ENCODE measurements at places on chromosomes 3 and 15.

- DNase-seq: no peak
These were observed 554.2 kb upstream of the KCNMB2 start for GRCh38 chr3:177982034-177982433.

- DNase-seq: no peak
These were observed 542.4 kb downstream of the UNC13C start for GRCh38 chr15:54520616-54521015.

- no peak for DNase-seq
These were observed 9.5 kb downstream of the MAPK6 start for GRCh38 chr15:52028431-52029093.

DNA sequence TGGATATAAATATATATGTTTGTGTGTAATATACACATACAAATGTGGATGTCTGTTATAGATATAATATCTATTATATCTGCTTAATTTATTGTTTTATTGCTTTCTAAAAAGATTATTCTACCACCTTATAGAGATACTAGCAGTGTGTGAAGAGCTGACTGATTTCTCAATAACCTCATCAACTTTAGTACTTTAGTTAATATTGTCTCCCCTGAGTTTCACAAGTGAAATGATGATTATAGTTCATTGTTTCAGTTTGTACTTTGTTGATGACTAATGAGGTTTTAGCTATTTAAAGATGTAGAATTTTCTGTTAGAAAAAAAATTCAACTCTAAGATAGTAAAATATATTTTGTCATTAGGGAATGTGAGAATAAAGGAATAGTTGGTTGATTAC is 11.4 kb downstream of the RSRC1 start:
- DNase-seq: no peak

GRCh38 chr3:116849261-116849688 is 139.7 kb downstream of the TUSC7 start:
- no peak for DNase-seq

DNA sequence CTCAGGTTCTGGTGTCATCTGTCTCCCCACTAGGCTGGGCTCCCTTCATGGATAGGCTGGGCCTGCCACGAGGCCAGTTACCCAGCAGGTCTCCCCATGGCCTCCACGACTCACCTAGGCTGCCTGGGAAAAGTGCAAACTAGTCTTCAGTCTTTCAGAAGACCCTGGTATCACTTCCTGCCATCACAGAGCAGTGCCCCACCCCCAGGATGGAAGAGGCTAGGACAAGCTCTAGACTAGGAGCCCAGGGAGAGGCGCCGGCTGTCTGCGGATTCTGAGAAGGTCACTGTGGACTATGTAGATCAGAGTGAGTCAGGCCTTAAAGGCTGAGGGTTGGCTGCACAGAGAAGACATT is 63.7 kb downstream of the CORO2B start:
- no peak for DNase-seq

- no peak for DNase-seq
These were observed 276.5 kb downstream of the EDEM1 start for GRCh38 chr3:5463991-5464390.

GRCh38 chr15:26771578-26772153 is 1.2 kb downstream of the GABRB3 start:
- no peak for DNase-seq

GRCh38 chr3:61239871-61240270 is 11.4 kb downstream of the FHIT start:
- no peak for DNase-seq

GRCh38 chr3:101941318-101942040 is 92.2 kb downstream of the NFKBIZ start:
- DNase-seq: no peak

- DNase-seq: no peak
These were observed 113.4 kb downstream of the SRGAP3 start for GRCh38 chr3:9135930-9136525.

DNA sequence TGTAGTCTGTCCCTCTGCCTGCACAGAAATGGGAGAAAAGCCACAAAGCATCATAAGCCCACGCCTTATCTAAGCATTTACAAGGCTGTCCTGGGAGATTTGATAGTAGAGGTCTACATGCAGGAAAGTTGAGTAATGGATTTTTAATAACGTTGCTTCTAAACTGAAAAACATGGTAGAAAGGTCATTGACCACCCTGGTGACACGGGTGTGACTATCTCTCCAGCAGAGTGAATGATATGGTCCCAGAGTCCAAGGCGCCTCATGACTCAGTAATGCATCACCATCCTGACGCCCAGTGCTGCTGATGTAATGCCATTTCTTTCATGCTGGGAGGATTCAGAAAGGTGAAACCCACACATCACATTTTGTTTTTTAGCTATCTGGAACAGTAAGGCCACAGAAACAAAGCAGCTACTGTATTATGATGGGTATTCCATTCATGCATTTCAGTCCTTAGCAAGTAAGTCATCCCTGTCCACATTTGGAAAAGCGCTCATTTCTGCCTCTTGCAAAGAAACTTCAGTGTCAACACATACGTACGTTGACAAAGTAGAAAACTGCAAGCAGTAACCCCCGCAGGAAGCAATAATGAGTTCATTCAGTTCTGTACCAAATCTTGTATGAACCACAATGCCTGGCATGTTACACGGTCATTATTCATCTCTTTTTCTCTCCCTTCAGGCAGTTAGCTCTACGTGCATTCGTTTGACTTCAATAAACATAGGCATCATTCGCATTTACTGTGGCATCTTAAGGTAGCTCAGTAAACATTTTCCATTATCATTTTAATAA is 483.5 kb downstream of the GABRG3 start:
- DNase-seq: no peak

DNA sequence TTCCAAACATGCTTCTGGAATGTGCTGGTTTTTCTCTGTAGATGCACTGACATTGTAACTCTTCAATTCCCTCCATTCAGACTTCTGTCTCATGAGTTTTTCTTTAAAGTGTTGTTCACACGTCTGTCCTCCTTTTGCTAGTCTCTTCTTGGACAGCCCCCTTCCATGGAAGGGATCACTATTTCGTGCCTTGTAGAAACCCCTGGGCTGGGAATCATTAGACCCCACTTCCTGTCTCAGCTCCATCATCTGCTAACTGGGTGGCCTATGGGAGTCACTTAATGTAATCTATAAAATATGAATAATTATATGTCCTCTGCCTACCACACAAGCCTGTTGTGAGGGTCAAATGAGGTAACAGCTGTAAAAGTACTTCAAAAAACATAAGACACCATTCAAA is 110.6 kb downstream of the THSD4 start:
- DNase-seq: no peak

- DNase-seq: no peak
These were observed 49.1 kb upstream of the UTS2B start for GRCh38 chr3:191379446-191379845.

DNA sequence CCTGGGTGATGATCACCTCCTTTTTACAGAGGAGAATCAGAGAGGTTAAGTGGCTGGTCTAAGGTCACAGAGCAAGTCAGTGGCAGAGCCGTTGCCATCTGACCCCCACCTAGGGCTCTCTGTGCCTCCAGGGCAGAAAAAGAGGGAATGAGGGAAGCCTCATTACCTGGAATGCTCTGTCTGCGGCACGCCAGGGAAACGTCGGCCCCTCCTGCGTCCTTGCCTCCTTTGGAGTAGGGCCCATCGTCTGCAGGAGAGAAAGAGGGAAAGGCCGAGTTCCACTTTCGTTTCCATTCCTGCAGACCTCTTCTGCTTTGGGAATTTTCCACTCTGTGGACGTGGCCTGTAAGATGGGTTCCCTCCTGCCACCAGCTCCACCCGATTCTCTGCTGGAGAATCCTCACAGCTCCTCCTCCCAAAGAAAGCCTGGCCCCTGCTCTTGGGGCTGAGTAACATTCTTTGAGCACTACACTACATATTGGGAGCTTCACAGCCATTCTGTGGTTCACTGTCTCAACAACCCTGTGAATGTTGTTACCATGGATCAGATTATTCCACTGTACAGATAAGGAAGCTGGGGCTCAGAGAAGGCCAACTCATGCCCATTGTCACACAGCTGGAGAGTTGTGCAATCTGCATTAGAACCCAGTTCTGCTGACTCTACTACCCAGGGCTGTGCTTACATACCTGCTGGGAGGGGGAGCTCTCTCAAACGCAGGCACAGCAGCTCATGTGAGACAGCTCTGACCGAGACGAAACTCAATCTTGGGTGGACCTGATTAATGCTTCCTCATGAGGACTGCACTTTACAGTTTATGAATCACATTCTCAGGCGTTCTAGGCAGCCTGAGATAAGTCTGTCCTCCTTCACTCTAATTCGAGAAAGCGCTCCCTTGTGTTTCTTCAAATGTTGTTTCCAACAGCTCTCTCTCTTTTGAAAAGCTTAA is 14.2 kb downstream of the GRIP2 start:
- DNase-seq: no peak

- no peak for DNase-seq
These were observed 619.3 kb downstream of the SI start for GRCh38 chr3:164458986-164459385.

GRCh38 chr3:65873028-65873427 is 165.7 kb downstream of the MAGI1 start:
- no peak for DNase-seq

DNA sequence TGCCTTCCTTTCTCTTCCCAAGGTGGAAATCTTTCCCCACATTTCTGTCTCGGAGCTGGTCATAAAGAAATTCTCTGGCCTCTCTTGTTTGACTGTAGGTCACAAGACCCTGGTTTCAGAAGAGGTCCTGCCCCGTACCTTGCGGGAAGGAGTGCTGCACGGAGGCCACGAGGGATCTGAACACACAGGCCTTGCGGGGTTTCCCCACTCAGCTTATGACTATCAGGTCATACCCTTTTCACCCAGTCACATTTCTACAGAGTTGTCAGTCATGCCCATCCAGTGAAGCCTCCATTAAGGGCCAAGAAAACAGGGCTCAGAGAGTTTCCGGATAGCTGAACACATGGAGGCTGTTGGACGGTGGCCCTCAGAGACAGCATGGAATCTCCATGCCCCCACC is 54.7 kb upstream of the ATP13A3 start:
- DNase-seq: no peak

GRCh38 chr3:186219211-186219638 is 110.3 kb upstream of the ETV5 start:
- DNase-seq: no peak

- DNase-seq: no peak
These were observed 218.1 kb downstream of the ADAMTSL3 start for GRCh38 chr15:83871808-83872559.

DNA sequence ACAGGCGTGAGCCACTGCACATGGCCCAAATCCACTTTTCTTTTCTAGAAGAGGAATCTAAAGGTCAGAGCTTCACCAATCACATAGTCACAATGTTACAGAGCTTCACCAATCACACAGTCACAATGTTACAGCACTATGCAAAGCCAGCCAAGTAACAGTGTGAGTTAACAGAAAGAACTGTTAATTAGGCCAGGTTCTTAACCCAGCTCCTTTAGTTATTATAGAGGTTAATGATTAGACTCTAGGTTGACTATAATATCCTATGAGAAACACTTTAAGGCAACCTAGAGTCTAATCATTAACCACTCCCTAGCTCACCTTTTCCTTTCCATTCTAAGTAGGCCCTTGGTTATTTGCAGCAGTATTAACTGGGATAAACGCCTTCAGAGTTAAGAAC is 54.0 kb downstream of the TASOR start:
- DNase-seq: no peak

GRCh38 chr3:18446149-18446825 is 21.1 kb upstream of the SATB1 start:
- no peak for DNase-seq

GRCh38 chr3:56801662-56802377 is at the start of gene ARHGEF3:
ARHGEF3 (minus strand) TSS chr3:56801949; CDS start chr3:56801798, 151 bp downstream.
- DNase-seq: peak; percentile 81

- peak; percentile 69 for DNase-seq
These were observed 329.4 kb downstream of the TBC1D5 start for GRCh38 chr3:17412950-17413530.

GRCh38 chr3:78988324-78988723 is 779.5 kb downstream of the ROBO1 start:
- no peak for DNase-seq

GRCh38 chr15:29938361-29939335 is 116.4 kb upstream of the TJP1 start:
- no peak for DNase-seq

DNA sequence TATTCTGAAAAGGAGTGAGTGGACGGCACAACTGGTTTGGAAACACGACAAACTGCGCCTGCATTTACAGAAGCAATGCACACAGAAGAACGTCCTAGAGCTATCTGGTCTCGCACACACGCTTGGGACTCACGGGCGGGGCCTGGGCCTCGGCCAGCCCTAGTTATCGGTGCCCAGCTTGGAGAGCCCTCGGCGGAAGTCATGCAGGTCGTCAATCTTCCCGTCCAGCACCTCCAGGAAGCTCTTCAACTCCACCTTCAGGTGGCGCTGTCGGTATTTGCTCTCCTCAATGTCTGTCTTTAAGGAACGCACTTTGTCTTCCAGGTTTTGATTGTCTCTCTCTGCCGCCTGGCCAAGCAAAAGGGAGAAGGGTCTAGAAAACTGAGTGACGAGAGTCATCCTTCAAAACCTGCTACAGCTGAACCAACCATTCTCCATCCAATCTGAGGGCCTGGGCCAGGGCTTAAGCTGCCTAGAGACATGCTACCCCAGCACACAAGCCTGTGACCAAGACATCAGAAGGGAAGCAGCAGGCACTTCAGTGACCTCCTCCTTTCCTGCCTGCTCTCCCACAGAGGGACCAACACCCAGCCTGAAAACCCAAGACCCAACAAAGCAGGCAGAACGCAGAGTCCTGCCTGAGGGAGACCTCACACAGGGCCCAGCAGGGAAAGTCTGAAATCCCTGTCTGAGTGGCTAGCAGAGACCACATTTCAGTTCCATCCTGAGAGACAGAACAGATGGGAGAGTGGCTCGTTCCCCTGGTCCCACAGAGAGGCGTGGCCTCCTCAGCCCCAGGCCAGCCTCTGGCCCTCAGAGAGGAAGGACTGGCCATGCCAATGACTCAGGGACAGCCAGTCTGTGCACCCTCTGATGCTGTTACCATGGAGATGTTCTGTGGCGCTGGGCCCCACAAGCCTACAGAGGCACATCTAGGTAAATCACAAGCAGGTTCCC is 40.4 kb downstream of the WHAMM start:
- DNase-seq: peak; percentile 45

- no peak for DNase-seq
These were observed 49.7 kb downstream of the SLC6A6 start for GRCh38 chr3:14451844-14452739.

DNA sequence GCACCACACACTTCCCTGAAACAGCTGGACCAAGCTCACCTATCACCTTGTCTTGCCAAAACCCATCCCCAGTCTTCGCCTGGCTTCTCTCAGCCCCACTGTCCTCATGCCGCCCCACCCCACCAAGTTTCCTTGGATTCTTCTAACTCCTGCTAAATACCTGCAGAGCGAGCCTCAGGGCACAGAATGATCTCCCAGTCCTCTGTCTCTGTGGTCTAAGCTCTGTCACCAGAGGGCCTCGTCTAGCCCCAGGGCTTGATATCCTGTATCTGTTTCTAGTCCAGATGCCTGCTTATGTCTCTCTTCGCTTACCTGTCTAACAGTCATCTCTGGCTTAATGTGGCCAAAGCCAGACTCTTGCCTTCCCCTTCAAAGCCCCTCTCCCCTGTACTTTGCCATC is 9.7 kb downstream of the CCDC12 start:
- DNase-seq: peak; percentile 20

Measured in AML-193 (cell line).